ENCODE measurements at places on chromosomes 3 and 15.

- no peak for DNase-seq
Observed at GRCh38 chr3:105580296-105580965, 213.7 kb downstream of the ALCAM start.

- no peak for DNase-seq
Observed at GRCh38 chr3:162147996-162148395, 651.4 kb downstream of the OTOL1 start.

DNA sequence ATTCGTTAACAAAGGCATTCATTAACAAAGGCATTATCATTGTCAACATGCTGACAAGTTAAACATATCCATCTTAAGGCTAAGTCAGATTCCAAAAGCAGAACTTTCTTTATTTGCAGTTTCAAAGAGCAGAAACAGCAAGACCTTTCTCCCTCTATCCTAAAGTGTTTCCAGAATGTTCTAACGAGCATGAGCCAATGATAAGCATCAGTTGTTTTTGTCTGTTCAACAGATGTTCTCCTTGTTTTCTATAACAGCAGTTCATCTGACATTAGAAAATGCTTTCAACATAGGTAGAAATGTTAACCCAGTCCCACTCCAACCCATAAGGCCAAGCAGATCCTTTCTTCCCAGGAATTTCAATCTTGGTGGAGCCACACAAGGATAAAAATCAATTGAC lies 77.6 kb upstream of the POMGNT2 start:
- DNase-seq = no peak

DNA sequence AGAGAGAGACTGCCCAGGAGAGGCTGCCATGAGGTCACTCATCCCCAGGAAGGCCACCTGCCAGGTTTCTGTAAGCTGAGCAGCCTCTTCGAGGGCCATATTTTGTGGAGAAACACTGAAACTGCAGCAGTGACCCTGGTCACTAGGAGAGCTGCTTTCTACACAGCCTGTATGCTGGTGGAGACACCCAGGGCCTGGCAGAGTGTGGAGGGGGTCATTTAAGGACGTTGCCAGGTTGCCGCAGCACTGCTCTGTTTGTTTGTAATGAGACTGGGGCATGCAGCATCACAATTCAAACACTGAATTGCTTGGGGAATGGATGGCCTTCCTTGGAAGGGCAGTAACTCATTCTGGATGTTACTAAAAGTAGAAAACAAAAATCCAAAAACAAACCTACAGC lies 104.9 kb upstream of the TRIM42 start:
- DNase-seq = no peak

- DNase-seq = no peak
Observed at GRCh38 chr3:170603770-170604510, 18.1 kb upstream of the SLC7A14 start.

- DNase-seq = no peak
Observed at GRCh38 chr15:67570875-67571647, 28.6 kb downstream of the MAP2K5 start.

DNA sequence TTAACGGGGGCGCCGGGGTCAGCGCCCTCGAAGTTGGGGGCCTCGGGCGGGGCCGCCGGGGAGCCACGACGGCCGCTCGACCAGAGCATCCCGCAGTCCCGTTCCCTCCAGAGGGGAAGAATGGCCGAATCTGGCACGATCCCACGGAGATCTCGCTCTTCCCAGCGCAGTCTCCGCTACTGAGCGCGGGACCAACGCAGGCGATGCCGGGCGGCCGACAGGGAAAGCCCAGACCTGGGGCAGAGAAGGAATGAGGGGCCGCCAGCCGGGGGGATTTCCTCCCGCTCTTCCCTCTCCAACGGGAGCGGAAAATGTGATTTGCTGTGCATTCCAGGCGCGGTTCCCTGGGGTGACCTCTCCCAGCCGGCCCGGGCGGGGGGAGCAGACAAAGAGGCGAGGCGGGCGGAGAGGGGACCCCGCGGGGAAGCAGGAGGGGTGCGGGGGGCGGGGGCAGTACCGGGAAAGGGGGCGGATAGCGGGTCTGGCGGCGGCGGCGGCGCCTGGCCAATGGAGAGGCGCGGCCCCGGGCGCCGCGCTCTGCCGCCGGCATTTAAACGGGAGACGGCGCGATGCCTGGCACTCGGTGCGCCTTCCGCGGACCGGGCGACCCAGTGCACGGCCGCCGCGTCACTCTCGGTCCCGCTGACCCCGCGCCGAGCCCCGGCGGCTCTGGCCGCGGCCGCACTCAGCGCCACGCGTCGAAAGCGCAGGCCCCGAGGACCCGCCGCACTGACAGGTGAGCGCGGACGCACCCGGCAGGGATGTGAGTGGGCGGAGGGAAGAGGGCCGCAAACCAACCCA lies at the start of gene GREM1:
Gene GREM1, plus strand, starts transcription at position 579 of the 801 bp plus-strand sequence. CDS start 12,687 bp downstream, outside the sequence.
- DNase-seq = no peak

- DNase-seq = no peak
Observed at GRCh38 chr3:184651904-184652303, 60.0 kb downstream of the MAGEF1 start.

GRCh38 chr3:195128255-195129071 lies 142.5 kb downstream of the XXYLT1 start:
- DNase-seq = no peak

DNA sequence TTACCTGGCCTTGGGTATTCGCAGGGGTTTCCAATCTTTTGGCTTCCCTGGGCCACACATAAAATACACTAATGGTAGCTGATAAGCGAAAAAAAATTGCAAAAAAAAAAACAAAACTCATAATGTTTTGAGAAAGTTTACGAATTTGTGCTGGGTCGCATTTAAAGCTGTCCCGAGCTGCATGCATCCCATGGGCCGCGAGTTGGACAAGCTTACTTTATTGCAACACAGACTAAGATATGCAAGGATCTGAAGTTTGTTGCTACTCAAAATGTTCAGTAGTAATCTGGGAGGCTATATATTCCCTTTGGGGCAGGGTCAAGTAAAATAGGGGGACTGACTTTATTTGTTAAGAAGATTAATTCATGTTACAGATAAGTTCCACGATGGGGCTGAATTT lies 247.9 kb downstream of the CD47 start:
- DNase-seq = no peak

- no peak for DNase-seq
Observed at GRCh38 chr3:150222691-150223489, 185.2 kb upstream of the TSC22D2 start.

- DNase-seq = no peak
Observed at GRCh38 chr3:177754508-177754921, 557.2 kb upstream of the TBL1XR1 start.

- peak; percentile 20 for DNase-seq
Observed at GRCh38 chr3:142724682-142725356, 985 bp downstream of the TRPC1 start.

DNA sequence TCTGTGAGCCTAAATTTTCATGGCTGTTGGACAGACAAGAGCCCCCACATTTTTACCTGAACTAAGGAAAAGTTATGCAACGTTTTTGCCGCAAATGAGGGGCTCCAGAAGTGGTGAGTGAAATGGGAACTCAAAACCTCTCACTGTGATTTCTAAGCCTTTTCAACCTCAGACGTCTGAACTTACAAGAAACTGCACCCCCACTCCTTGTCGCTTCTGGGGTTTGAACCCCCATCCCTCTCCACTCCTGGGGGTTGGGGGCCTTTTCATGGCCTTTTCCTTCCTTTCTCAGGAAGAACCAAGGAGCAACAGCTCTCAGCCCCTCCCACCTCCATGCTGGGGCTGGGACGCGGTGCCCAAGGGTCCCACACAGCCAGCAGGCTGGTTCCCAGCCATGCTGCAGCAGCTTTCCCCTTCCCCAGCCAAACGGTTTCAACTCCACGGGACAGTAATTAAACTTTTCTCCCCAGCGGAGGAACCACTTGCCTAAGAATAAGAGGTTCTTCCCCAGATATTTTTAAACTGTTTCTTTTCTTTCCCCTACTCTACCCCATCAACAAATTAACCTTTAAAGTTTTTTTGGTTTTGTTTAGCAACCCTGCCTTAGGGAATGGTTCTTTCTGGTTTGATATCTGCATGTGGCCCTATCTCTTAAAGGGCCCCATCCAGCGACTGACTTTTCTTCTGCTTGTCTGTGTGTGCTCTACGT lies 387.6 kb upstream of the CBLB start:
- no peak for DNase-seq

DNA sequence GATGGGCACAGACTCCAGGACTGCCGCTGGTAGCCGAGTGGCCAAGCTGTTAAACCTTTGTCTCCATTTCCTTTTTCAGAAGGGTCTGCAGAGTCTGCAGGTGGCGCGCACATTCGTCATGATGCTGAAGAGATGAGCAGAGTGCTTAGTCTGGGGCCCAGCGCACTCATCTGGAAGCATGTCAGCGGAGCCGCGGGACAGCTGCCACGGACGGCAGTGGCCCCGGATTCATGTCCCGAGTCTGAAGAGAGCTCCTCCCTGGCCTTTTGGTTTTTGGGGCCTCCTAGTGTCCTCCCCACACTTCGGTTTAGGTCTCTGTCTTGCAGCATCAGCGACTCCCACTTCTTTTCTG lies 42.6 kb downstream of the KLHL25 start:
- no peak for DNase-seq

DNA sequence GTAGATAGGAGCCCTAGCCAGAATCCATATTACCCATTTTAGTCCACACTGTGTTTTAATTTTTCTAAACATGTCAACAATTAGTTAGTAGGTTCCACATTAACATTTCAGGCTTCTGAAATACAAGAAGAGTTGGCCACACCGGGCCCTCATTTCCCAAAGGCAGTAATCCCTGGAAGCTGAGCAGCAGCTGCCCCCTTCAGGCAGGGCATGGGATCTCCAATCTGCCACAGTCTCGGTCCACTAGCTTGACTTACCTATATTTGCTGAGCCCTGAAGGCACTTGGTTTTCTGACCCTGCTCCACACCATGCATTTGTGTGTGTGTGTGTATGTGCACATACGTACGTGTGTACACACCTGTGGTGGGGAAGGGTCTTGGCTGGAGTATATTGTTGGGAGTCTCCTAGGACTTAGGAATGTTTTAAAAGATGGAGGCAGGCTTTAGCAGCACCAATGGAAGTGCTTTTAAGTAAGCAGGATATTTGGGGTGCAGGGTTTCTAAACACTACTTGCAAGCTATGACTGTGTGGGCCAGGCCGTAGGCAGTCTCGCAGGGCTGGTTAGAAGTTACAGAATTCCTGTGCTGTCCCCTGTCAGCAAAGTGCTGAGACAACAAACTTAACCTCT lies 71.2 kb upstream of the SOX14 start:
- no peak for DNase-seq

GRCh38 chr15:23569151-23569925 lies 3.9 kb downstream of the MKRN3 start:
- DNase-seq = no peak

GRCh38 chr15:94596707-94597106 lies 365.3 kb downstream of the MCTP2 start:
- no peak for DNase-seq

- peak; percentile 42 for DNase-seq
Observed at GRCh38 chr3:46848271-46849044, 14.8 kb downstream of the MYL3 start.

- DNase-seq = no peak
Observed at GRCh38 chr3:101634591-101635196, 42.2 kb downstream of the ZBTB11 start.

DNA sequence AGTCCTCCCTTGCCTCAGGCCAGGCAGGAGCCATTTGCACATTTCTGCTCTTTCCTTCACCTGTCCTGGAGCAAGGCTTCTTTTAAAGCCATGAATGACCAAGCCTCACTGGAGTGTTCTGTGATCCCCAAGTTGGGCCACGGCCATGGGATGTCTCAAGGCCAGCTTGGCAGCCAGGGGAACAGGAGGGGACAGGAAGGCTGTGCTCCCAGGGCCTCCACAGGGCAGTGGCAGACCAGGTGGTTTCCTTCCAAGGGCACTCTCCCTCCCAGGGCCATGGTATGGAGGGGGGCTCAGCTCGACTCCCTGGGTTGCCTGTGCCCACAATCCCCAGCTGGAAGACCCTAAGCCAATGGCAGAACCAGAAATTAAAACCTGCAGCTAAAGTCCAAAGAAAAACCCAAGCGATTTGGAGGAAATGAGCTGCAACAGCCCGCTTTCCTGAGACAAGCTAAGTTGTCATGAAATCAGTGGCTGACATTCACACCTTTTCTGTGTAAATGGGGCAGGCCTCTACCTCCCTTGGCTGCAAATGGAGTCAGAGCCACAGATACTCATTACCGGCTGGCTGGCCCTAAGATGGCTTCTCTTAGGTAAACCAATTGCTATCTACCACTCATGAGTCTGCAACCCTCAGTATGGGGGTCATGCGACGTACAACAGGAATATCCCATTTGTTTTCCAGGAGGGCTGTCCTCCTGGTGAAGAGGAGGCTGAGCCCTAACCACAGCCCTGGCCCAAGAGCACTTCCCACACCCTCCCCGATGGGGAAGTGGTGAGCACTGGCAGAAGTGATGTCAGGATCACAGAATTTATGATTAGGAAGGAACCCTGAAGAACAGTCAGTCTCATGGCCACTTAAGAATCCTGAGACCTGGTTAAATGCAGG lies 83.3 kb downstream of the SNRK start:
- no peak for DNase-seq

DNA sequence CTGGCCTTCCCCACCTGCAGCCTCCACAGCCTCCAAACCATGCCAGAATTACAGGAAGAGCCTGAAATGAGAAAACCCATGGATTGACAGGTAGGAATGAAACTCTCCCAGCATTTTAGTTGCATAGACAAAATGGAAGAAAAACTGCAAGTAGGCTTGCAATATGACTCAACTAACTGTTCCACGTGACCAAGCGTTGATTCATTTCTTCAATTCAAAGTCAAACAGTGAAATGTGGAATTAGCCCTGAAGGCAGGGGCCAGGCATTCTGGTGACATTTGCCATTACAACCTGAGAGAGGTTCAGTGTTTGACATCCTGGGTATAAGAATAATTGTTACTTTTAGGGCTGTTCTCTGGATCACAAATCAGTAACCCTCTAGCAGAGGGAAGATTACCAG lies 676.5 kb upstream of the CFAP20DC start:
- no peak for DNase-seq

DNA sequence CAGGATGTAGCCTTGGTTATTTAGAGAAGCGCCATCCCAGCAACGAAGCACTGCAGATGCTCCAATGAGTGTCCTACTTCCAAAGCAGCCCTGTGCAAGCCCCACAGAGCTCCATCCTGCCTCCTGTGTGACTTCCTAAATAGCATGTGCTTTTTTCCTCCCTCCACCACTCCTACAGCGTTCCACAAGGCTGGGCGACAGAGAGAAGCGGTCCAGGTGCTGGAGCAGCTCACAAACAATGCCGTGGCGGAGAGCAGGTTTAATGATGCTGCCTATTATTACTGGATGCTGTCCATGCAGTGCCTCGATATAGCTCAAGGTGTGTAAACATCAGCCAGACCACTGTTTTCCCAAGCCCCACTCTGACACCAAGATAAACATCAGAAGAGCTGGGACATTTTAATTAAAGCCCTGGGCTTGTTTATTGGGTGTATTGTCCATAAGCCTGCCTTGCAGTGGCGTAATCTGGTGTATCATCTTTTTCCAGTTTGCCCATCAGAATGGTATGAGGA lies 22.2 kb upstream of the RHO start:
- DNase-seq = no peak

- DNase-seq = no peak
Observed at GRCh38 chr3:10843378-10843777, 27.4 kb downstream of the SLC6A11 start.

GRCh38 chr3:171972871-171973348 lies 66.5 kb upstream of the FNDC3B start:
- no peak for DNase-seq

GRCh38 chr3:52351762-52352368 lies 35.7 kb downstream of the DNAH1 start:
- no peak for DNase-seq

GRCh38 chr15:85453144-85453872 lies 72.9 kb downstream of the AKAP13 start:
- no peak for DNase-seq
